Eye (tissue), 1 donor: ENCODE measurements at places on chromosomes 6 and 20.

GRCh38 chr6:119325559-119326265 is 23.8 kb downstream of the MAN1A1 start:
- no peak for DNase-seq

GRCh38 chr20:25273541-25274358 is 25.9 kb downstream of the PYGB start:
- no peak for DNase-seq

DNA sequence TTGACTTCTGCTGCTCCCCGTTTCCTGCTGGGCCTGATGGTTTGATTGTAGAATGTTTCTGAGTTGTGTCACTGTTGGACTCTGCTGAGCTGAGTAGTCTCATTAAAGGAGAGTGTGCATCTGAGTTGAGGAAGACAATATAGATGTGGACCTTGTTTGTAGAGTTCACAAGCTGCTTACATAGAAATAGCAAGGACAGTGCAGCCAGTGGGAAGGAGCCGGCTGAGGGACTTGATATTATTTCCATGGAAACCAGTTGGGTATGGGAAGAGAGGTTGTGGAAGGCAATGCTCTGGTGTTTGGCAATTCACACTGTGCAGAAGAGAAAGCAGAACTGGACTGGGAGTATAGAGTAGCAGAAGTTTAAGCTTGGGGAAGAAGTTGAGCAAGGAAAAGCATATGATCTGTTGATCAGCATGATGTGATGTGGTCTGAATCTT is 14.8 kb downstream of the IGF2R start:
- no peak for DNase-seq

GRCh38 chr6:116764629-116764960 is 924 bp downstream of the FAM162B start:
- DNase-seq, result peak; percentile 58

DNA sequence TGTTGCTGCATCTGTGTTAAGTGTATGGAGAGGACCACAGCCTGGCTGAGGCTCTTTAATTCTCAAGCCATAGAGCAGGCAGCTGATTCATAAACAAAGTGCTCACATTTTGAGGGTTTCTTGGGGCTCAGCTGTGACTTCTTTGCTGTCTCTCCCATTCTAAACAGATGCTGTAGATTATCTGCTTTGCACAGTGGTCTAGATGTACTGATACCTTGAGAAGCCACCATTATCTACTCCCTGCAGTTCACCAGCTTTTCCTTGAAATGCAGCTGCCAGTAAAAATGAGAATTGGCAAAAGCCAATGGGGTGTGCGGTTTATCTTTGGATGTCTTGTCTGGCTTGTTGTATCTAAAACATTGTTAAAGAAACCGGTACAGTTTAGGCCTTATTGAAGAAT is 5.2 kb upstream of the CNR1 start:
- DNase-seq, result no peak

DNA sequence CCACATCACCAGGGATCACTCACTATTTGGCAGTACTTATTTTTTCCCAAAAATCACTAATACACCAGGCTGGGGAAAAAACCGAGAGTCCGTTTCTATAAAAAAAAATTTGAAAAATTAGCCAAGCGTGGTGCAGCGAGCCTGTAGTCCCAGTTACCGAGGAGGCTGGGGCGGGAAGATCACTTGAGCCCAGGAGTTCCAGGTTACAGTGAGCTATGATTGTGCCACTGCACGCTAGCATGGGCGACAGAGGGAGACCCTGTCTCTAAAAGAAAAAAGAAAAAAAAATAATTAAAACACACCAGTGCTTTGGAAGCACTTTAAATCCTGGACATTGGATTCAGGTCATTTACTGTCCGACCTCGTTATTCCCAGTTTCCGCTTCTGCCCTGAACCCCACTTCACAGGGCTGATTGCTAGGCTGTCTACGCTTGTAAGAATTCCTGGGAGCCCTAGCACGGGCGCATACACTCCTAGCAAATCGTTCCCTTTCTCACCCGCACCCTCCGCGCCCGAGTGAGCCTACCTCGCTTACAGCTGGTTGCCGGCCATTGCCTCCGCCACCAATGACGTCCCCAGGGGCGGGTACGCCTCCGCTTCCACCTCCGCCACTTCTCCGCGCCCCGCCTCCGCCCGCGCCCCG is at the start of gene TPMT:
Gene TPMT (minus strand): TSS at position 571 of the 643 bp plus-strand sequence. CDS start 5,950 bp downstream, outside the sequence.
- no peak for DNase-seq

- peak; percentile 28 for DNase-seq
Observed at GRCh38 chr20:36666181-36666740, 20.3 kb upstream of the SLA2 start.

- no peak for DNase-seq
Observed at GRCh38 chr6:659716-660581, 3.0 kb upstream of the HUS1B start.

GRCh38 chr6:54366667-54367327 is 58.6 kb downstream of the TINAG start:
- DNase-seq, result no peak

DNA sequence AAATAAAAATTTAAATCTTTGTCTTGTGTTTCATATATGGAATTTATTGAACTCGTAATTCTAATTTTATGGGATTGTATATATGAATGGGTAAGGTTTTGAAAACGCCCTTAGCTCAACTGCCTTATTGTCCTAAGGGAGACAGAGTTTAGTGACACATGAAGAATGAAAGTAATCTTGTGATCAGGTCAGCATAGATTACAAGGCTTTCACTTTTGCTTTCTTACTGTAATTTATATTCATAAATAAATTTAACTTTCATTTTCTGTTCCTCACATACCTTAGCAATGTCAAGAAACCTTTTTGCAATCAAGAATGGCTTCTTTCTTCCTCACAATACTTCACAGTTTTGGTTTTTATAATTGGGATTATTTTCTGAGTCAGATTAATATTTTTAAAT is 14.4 kb downstream of the KPNA5 start:
- no peak for DNase-seq

DNA sequence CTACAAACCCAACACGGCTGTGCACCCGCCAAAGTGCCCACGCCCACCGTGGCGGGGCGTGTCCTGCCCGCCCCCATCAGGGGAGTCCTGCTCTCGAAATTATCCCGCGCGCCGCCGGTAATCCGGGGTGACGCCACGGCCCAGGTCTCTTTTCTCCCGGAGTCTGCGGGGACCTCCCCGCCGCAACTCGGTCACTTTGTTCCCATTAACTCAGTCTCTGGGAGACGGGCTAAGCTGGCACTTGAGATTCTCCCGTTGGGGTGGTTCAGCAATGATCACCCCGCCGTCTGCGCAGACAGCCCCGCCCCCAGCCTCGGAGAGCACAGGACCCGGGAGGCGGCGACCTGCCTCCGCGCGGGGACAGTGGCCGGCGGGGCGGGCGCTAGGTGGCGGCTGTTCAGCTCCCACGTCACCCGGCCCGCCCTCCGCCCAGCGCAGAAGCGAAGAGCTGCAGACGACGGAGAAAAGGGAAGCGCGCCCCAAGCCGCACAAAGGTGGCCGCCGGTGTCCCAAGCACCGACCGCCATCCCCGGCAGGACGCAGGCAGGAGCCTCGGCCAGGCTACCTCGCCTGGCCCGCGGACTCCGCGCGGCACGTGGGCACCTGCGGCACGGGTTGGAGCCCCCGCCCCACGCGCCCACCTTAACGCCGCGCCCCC is 31.5 kb downstream of the SF3B5 start:
- peak; percentile 87 for DNase-seq

GRCh38 chr6:26089272-26089671 is 2.0 kb downstream of the HFE start:
- no peak for DNase-seq

DNA sequence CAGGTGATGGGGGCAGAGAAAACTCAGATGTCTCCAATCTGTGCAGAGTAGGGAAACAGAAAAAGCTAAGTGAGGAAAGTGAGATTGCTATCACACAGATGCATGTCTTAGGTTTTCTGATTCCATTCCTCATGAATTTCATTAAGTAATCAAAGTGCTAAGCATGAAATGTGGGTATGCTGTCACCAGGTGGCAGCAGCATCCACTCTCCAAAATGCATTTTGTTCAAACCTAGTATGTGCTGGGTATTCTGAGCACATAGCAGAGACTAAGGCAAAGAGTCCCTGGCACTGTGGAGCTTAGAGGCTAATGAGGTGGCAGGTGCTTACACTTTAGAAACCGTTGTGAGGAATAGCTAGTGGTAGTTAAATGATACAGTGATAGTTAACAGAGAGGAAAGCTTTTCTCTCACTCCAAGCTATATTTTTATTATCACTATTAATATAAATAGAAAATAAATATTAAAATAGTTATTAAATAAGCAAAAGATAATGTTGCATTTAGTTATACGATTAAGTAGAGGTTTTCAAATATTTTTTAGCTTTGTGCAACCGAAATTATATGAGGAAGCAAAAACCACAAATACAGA is 179.5 kb downstream of the CDH26 start:
- DNase-seq, result peak; percentile 61

DNA sequence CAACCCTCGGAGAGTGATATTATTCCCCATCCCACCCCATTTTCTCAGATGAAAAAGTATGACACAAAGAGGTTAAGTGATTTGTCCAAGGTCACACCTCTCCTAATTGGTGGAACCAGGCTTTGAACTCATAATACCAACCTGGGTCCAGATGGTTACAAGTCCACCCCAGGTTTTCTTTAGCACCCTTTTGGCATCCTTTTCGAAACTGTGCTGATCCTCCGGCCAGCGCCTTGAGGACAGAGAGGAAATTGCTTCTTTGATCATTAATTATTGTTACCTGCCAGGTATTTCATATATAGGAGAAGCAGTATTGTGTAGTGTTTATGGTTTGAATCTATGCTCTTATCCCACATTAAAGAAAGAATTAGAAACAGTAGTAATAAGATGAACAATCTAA is 29.3 kb upstream of the PDYN start:
- no peak for DNase-seq

GRCh38 chr6:36290668-36291620 is 21.1 kb downstream of the PNPLA1 start:
- DNase-seq, result no peak

- no peak for DNase-seq
Observed at GRCh38 chr6:136471922-136472321, 78.3 kb downstream of the MAP7 start.

- no peak for DNase-seq
Observed at GRCh38 chr20:43702502-43702901, 24.3 kb downstream of the GTSF1L start.

DNA sequence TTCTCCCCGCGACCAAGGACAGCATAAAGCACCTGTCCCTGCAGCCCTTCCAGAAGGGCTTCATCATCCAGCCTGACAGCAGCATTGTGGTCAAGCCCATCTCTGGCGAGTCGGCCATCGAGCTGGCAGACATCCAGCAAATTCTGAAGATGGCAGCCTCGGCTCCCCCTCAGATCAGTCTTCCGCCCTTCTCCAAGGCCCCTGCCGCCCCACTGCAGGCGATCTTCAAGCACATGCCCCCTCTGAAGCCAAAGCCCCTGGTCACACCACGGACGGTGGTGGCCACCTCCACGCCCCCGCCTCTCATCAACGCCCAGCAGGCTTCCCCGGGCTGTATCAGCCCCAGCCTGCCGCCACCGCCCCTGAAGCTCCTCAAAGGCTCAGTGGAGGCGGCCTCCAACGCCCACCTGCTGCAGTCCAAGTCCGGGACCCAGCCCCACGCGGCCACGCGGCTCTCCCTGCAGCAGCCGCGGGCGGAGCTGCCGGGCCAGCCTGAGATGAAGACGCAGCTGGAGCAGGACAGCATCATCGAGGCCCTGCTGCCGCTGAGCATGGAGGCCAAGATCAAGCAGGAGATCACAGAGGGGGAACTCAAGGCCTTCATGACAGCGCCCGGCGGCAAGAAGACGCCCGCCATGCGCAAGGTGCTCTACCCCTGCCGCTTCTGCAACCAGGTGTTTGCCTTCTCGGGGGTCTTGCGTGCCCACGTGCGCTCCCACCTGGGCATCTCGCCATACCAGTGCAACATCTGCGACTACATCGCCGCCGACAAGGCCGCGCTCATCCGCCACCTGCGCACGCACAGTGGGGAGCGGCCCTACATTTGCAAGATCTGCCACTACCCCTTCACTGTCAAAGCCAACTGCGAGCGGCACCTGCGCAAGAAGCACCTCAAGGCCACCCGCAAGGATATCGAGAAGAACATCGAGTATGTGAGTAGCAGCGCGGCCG is 83.3 kb downstream of the SSR1 start:
- no peak for DNase-seq

- DNase-seq, result no peak
Observed at GRCh38 chr6:169288591-169288990, 34.9 kb upstream of the THBS2 start.

- DNase-seq, result no peak
Observed at GRCh38 chr20:62739067-62739466, 30.4 kb downstream of the NTSR1 start.

GRCh38 chr20:53346335-53346648 is 247.3 kb downstream of the ZNF217 start:
- DNase-seq, result no peak

GRCh38 chr6:131773284-131773950 is 34.4 kb upstream of the ENPP1 start:
- peak; percentile 4 for DNase-seq

GRCh38 chr6:12490904-12491571 is 200.9 kb downstream of the EDN1 start:
- no peak for DNase-seq

DNA sequence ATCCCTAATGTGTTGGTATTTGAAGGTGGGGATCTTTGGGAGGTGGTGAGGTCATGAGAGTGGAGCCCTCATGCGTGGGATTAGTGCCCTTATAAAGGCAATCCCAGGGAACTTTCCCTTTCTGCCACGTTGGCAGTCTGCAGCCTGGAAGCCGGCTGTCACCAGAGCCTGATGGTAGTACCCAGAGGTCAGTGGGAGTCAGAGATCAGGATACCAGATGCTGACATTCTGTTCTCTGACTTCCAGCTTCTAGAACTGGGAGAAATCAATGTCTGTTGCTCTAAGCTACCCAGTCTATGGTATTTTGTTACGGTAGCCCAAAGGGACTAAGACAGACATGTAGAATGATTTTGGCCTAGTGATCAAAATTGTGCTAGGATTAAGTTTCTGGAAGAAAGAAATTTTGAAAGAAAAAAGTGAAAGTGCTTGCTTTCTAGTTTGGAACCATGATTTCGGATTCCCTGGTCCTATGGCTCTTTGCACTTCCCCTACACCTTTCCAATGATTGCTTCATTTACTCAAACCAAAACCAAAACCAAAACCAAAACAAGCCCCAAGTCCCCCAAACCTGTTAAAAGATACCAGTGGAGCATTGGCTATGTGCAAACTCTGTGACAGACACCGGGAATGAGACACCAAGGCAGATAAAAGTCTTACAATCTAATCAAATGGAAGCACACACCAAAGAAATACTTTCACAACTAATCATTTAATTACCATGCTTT is 173.7 kb upstream of the ZNF217 start:
- DNase-seq, result no peak

DNA sequence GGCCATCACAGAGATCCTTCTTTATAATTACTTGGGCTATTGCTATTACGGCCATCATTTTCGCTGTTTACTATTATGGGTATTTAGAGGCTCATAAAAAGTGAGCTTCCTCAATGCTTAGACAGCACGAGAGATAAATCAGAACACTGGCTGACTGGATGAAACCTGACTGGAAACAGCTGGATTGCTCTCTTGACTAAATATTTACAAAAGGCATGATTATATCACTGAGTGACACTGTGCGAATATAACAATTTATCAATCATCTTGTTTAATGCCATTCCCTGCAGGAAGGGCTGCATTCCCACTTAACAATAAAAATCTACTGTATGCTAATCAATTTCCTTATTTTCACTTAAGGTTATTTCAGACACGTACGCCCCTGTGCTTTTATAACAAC is 260.1 kb upstream of the ARID1B start:
- no peak for DNase-seq

GRCh38 chr20:49749625-49750024 is 35.9 kb upstream of the B4GALT5 start:
- DNase-seq, result no peak

- no peak for DNase-seq
Observed at GRCh38 chr20:44409132-44409600, 53.7 kb downstream of the HNF4A start.

GRCh38 chr6:127737768-127738167 is 160.8 kb downstream of the C6orf58 start:
- no peak for DNase-seq
